ENCODE measurements at places on chromosomes 2 and 18.

- DNase-seq, result no peak
Measured at GRCh38 chr2:109511168-109511567, 102.6 kb downstream of the SEPTIN10 start.

DNA sequence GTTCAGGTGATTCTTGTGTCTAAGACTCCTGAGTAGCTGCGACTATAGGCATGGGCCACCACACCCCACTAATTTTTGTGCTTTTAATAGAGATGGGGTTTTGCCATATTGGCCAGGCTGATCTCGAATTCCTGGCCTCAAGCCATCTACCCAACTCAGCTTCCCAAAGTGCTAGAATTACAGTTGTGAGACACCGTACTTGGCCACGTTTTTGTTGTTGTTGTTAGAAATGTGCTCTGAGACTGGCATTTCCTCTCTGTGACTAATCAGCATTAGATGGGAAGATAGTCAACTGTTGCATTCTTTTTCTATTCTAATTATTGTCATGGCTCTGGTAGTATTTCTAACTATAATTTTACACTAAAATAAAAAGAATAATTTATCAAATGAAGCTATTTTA is 191.7 kb downstream of the CAMKMT start:
- DNase-seq, result peak; percentile 39

DNA sequence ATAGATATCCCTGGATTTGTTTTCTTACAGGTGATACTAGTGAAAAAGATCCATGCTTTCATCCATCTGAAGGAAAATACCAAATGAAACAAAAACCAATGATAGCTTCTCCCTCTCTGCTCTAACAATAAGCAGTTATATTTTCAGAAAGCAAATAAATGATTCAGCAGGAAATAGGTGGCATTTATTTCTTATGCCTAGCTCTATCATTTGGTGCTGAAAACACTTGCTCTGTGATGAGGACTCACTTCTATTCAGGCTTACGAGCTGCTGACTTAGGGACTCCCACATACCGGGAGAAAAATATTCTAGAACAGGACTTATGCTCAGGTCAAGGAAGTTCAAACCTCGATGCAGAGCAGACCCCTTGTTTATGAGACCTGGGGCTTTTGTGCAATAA is 142.6 kb downstream of the SETBP1 start:
- no peak for DNase-seq

DNA sequence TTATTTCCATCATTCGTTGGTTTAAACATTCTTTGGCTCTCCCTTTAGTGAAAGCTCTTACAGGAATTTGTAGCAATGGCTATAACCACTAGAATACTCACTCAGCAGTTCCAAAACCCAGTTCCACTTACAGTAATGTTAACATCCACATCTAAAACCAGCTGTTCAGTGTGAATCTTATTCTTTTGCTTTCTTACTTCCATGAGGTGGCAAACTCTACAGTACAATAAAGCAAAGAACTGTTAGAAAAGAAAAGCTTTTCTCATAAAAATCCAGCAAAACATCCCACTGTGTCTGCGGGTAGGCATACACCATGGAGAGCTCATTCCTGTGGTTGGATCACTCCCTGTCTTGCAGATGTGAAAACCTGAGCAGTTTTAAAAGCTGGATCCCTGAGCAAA is 147.1 kb downstream of the ARHGAP28 start:
- DNase-seq, result peak; percentile 4

GRCh38 chr2:25664183-25664964 is 9.0 kb downstream of the DTNB start:
- DNase-seq, result peak; percentile 82

DNA sequence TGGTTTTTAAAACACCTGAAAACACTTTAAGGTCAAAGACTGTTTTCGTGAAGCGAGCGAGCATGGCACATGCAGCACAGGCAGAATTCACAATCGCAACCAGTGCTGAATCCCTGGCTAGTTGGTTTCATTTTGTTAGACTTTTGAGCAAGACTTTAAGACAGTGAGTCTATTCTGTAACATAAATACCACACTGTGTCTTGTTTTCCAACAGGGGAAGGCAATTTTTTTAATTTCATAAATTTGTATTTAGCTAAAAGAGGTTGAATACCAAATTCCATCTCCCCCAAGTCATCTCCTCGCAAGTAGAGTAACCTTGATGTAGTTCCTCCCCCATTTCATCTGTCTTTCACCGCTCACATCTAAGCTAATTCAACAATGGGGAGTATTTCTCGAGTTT is 1.4 kb downstream of the CERKL start:
- DNase-seq, result peak; percentile 10

DNA sequence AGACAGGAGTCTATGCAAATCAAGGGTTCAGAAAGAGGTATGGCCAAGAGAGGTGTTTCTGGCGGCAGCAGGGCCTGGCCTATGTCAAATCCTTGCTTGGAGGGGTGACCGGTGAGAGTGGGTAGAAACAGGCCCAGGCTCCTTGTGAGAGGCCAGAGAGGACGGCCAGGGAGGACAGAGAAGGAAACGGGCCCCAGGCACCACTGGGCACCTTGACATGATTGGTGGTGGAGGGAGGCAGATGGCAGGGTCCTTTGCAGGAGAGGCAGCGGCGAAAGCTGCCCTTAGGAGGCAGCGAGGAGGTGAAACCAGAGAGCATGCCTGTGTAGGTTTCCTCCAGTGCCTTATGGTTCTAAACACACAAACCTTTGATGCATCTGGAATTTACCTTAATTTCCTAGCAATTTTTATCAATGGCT is 6.2 kb downstream of the RAMP1 start:
- DNase-seq, result no peak

- DNase-seq, result peak; percentile 22
Measured at GRCh38 chr2:179049546-179050311, at the start of gene CCDC141. Gene CCDC141, minus strand, starts transcription at chr2:179050137. Its CDS starts 196 bp downstream, at chr2:179049941.

- no peak for DNase-seq
Measured at GRCh38 chr2:233839447-233839820, 14.9 kb downstream of the HJURP start.

DNA sequence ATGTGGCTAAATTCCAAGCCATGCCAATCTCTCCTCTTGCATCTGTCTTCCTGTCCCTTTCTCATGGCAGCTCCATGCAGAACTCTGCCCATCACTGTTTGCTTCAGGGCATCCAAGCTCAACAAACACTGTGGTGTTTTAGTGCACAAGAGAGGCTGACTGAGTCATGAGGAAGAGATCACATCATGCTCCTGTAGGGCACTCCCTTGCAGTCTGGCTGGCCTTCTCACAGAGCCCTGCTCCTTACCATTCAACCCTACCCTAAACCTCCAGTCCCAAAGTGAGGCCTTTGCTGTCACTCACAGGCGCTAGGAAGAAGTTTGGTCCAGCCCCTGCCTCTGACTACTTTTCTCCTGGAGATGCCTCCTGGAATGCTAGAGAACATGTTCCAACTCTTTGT is 194.0 kb downstream of the LRATD1 start:
- DNase-seq, result no peak

GRCh38 chr2:180707884-180708205 is 272.6 kb upstream of the UBE2E3 start:
- DNase-seq, result peak; percentile 93

- no peak for DNase-seq
Measured at GRCh38 chr2:11778416-11778815, 32.0 kb downstream of the LPIN1 start.

DNA sequence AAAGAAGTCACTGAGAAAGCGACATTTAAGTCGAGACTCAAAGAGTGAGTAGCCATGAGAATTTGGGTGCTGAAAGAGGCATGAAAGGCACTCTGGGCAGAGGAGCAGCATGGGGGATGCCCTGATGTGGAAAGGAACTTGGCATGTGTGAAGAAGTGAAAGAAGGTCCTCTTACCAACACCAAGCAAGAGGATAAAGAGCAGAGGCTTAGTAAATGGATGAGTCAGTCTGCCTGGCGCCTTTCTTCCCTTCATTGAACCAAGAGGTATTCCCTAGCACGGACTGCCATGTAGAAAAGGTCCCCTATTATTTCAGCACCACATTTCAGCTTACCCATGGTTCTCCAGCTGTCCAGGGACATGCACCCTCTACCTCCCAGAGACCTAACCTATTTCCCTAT is 221.1 kb upstream of the NRP2 start:
- DNase-seq, result no peak

- no peak for DNase-seq
Measured at GRCh38 chr2:14843507-14844204, 211.1 kb downstream of the LRATD1 start.

GRCh38 chr18:7459851-7460770 is 107.0 kb upstream of the PTPRM start:
- DNase-seq, result no peak

DNA sequence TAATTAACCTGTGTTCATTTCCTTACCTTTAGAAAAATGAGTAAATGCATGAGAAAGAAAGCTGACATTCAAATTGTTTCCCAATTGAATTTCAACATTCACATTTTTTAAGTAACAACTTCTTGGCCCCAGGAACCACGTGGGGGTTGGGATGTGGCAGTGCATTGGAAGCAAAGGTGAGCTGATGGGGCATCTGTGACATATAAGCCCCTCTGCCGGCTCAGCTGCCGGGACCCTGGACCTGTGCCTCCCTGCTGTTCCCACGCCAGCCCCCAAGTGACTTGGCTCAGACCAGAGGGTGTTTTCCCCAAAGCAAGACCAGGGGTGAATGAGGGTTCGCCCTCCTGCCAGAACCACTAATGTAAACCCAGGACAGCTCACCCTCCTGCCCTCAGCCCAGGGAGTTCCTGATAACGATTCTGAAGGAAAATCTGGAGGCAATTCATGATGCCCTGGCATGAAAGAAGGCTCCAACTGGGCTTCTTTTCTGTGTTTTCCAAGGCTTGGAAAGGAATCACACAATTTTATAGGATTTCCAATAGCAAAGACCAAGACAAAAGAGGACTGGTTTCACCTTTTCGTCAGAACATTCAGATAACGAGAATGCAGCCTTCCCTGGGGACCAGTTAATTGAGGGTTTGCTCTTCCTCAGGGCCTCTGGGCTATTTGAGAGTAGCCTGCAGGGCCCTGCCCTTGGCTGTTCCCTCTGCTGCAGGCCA is 193.2 kb upstream of the TWIST2 start:
- DNase-seq, result no peak

DNA sequence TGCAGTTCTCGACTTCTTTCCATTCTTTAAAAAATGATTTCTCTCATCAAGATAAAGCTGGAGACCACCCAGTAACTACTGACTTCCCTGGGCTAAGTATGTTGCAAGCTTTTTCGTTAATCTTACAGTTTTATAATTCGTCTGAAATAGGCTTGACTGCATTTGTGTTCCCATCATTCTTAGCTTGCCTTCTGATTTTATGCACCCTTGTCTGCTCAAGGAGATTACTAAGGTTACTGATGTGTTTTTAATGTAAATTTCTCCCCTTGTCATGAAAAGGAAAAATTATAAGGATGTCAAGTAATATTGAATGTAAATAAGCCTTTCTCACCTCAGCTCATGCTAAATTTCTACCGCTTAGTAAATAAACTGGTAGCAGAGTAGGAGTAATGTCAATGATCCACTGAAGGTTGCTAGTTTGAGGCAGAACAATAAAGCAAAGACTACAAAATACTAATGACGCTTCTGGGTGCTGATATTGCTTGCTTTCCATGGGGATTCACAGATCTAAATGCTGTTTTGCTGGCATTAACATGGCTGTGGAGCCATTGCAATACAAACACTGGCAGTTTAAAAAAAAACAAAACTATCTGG is 91.9 kb upstream of the CDH20 start:
- no peak for DNase-seq

DNA sequence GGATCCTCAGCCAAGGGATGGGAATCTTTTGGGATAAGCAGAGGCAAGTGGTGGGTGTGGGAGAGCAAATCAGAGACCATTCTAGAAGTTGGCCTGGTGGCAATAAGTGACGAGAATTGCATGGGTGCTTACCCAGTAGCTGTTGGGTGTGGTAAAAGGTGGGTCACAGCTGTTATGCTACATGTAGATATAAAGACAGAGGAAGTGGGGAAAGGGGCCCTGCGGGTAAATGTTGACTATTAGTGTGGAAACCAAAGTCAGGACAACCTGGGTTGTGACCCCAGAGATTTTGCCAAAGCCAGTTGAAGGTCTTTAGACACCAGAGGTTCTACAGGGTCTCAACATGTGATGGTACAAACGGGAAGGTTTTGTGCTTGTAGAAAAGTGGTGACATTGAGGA is 443.6 kb upstream of the HNRNPA3 start:
- no peak for DNase-seq

DNA sequence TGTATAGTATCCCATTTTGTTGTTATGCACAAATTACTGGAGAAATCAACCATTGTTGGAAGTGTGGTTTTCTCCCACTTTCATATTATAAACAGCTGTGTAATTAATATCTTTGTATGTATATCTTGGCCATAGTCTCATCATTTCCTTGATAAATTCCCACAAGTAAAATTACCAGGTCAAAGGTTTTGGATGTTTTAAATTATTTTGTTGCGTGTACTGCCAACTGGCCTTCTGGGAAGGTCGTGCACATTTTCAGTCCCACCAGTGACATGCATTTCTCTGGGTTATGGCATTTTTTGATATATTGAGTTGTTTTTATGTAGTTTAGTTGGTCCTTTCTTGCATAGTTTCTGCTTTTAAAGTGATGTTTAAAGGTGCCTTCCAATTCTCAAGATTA is 41.5 kb downstream of the TSHZ1 start:
- peak; percentile 20 for DNase-seq

DNA sequence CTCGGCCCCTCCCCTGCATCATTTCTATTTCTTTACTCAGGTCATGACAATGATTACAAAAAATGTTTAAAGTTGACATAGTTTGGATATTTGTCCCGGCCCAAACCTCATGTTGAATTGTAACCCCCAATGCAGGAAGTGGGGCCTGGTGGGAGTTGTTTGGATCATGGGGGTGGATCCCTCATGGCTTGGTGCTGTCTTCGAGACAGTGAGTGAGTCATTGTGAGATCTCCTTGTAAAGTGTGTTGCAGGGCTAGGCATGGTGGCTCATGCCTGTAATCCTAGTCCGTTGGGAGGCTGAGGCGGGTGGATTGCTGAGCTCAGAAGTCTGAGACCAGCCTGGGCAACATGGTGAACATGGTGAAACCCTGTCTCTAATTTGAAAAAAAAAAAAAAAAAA is 9.2 kb upstream of the MAP4K4 start:
- no peak for DNase-seq

DNA sequence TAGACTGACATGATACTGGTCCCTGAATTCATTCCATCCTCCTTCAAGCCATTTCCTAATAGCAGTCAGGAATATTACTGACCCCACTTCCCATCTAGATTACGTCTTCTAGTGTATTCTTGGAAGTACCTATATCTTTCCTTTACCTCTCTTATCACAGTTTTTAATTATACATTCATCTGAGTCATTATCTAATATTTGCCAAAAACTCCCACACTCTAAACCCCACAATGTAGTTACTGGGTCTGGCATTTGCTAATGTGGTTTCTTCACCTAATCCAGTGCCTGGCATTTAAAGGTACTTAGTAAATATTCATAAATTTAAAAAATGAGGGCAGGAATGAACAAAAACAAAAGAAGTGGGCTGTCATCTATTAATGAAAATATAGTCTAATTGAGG is 441.8 kb upstream of the SETBP1 start:
- no peak for DNase-seq

DNA sequence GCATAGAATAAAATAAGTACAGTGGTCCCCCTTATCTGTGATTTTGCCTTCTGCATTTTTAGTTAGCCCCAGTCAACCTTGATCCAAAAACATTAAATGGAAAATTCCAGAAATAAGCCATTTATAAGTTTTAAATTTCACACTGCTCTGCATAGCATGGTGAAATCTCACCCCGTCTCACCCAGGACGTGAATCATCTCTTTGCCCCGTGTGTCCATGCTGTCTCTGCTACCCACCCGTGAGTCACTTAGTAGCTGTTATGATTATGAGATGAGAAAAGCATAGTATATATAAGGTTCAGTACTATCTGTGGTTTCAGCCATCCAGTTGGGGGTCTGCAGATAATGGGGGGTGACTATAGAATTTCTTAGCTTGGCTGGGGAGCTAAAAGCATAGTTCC is 67.3 kb downstream of the RHBDD1 start:
- DNase-seq, result peak; percentile 66

Measured in fibroblast of the aortic adventitia (primary cell).